ENCODE measurements at places on chromosomes 5 and 9.

DNA sequence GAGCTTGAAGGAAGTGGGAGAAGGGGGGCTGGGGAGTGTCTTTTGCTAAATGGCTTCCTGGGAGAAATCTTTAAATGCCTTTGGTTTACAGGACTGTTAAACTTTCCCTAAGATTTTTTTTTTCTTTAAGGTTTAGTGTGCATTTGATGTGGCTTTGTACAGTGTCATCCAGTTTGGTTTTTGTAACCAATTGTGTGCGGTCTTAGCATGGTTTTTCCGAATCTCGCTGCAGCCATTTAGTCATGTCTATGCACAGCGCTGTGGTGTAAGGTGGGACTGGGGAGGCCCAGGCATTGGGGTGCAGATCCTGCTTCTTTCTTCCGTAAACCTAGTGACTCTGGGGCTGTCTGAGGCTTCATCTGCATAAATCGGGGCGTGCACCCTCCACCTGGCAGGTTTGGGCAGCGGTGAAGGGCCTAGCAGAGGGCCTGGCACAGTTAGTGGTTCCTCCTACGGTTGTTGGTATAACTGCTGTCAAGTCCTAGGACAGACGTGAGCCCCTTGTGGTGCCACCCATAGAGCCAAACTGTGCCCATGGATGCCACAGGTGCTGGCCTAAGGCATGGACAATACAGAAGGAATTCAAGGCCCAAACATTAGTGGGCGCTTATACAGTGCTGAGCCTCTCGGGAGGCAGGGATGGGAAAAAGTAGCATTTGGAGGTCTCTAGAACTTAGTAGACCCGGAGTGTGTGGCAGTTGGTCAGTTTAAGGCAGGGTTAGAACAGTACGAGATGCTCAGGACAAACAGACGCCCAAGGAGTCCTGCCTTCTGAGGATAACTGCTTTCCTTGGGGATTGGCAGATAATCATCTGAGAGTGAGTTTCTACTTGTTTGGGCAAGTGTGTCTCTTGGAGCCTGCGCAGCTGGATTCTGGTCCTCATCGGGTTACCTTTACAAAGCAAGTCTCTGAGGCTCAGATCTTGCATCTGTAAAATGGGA lies 1.5 kb downstream of the PRRC2B start:
- peak overlapping the region; percentile 95 for H3K27ac ChIP-seq
- peak overlapping the region; percentile 93 for H3K4me3 ChIP-seq
- H3K4me1 ChIP-seq = peaks cover 47% of the 10 kb centered on the region
- H3K27me3 ChIP-seq = no peaks in the 10 kb centered on the region
- DNase-seq = peak; percentile 75

- peak overlapping the region; percentile 98 for H3K4me3 ChIP-seq
- H3K4me1 ChIP-seq = peaks cover 44% of the 10 kb centered on the region
- H3K27me3 ChIP-seq = no peaks in the 10 kb centered on the region
- peaks cover 11% of the 10 kb centered on the region for H3K36me3 ChIP-seq
Measured at GRCh38 chr5:149549461-149550267, 1.6 kb downstream of the CSNK1A1 start.

- H3K27ac ChIP-seq = no peak overlapping the region
- H3K36me3 ChIP-seq = no peaks in the 10 kb centered on the region
- no peaks in the 10 kb centered on the region for H3K4me1 ChIP-seq
- peaks cover 12% of the 10 kb centered on the region for H3K27me3 ChIP-seq
- no peak overlapping the region for H3K4me3 ChIP-seq
Measured at GRCh38 chr5:61965069-61965468, 340.9 kb upstream of the KIF2A start.

DNA sequence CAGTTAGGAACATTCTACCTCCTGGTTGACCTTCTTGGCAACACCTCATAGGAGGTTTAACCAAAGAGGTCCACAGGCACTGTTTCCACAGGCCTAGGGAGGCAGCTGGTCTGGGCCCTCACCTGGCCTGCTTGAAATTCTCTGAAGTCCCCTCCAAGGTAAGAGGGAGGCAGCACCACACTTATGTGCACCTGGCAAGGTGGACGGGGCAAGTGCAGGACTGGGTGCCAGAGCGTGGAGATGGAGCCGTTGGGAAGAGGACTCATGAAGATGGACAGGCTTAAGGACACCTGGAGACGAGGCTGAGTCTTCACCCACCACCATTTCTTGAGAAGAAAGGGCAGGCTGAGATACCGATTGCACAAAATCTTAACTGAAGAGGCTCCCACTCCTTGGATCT lies 6.6 kb upstream of the BARHL1 start:
- H3K4me3 ChIP-seq = no peak overlapping the region
- H3K27me3 ChIP-seq = peaks cover 80% of the 10 kb centered on the region
- H3K4me1 ChIP-seq = peaks cover 4% of the 10 kb centered on the region
- no peak for DNase-seq
- H3K27ac ChIP-seq = no peak overlapping the region

GRCh38 chr9:126472948-126473298 lies 140.8 kb upstream of the LMX1B start:
- H3K27me3 ChIP-seq = no peaks in the 10 kb centered on the region
- H3K4me1 ChIP-seq = peaks cover 73% of the 10 kb centered on the region
- H3K4me3 ChIP-seq = peak overlapping the region; percentile 41

DNA sequence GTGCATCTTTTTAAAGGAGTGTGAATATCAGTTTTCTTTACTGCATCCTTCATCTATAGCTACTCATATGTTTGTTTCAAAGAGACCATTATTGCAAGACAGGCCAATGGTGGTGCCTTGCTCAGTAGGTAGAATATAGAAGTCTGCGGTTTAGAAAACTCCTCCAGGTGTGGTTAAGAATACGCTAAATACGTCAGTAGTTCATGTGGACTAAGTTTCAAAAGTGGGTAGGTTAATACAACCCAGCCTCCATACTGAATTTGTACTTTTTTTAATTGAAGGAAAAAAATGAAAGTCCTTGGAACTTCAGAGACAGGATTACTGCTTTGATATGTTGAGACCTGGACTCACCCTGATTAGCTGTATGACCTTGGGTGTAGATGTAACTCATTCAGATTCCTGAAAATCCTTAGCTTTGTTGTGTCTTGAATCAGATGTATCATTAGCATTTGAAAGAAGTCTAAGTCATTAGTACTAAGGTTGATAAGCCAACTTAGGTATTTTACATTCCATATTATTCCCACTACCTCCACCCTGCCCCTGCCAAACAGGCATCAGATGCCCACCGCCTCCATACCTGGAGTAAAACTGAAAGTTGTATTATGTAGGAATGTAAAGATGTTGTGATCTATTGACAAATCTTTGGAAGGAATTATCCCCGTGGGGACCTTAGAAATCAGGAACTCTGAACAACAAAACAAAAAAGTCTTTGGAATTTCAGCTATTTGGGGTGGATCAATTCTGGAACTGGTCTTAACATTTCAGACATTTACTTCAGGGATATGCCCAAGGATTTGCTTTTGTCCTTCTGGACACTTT lies 6.1 kb downstream of the BASP1 start:
- no peaks in the 10 kb centered on the region for H3K36me3 ChIP-seq
- H3K27ac ChIP-seq = no peak overlapping the region
- H3K4me3 ChIP-seq = no peak overlapping the region
- no peaks in the 10 kb centered on the region for H3K4me1 ChIP-seq
- DNase-seq = no peak

GRCh38 chr9:100587375-100587774 lies 9.5 kb downstream of the CAVIN4 start:
- no peaks in the 10 kb centered on the region for H3K36me3 ChIP-seq
- H3K27ac ChIP-seq = no peak overlapping the region
- DNase-seq = no peak
- no peak overlapping the region for H3K4me3 ChIP-seq
- peaks cover 6% of the 10 kb centered on the region for H3K27me3 ChIP-seq

DNA sequence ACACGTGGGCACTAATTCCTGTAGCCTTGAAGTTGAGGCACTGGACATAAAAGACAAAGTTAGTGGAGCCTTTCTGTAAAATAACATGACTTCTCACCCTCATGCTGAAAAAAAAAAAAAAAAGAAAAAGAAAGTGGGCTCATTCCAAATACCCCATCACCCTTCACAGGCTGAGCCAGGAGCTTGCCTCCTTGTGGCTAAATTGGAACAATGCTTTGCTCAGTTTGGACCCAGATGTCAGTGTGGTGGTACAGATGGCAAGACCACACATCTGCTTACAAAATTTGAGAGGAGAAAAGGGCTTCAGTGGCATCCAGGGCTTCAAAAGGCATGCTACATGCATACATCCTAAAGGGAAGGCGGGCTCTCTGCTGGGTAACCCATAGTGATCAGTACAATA lies 342.8 kb downstream of the EBF1 start:
- no peak overlapping the region for H3K27ac ChIP-seq
- H3K36me3 ChIP-seq = peaks cover 3% of the 10 kb centered on the region
- no peak overlapping the region for H3K4me3 ChIP-seq
- no peak for DNase-seq
- no peaks in the 10 kb centered on the region for H3K4me1 ChIP-seq

DNA sequence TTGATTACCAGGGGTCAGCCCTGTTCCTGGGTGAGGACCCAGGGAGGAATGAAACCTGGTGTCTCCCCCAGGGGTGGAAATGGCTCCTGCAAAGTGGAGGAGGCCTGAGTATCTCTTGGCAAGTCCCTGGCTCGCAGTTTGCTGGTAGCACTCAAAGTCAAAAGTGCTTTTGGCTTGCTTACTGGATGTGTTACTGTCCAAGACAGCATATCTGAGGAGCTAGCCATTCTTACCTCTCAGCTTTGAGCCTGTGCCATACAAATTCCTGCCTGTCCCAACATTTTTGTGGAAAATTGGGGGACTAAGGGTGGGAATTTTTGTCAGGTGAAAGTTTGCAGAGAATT lies 9.9 kb downstream of the ZNF618 start:
- peaks cover 7% of the 10 kb centered on the region for H3K4me1 ChIP-seq
- no peak overlapping the region for H3K27ac ChIP-seq
- peak overlapping the region; percentile 78 for H3K4me3 ChIP-seq
- no peak for DNase-seq

- H3K36me3 ChIP-seq = no peaks in the 10 kb centered on the region
- H3K27me3 ChIP-seq = no peaks in the 10 kb centered on the region
- no peak for DNase-seq
- peak overlapping the region; percentile 86 for H3K27ac ChIP-seq
Measured at GRCh38 chr5:6717247-6717646, 4.0 kb downstream of the TENT4A start.

DNA sequence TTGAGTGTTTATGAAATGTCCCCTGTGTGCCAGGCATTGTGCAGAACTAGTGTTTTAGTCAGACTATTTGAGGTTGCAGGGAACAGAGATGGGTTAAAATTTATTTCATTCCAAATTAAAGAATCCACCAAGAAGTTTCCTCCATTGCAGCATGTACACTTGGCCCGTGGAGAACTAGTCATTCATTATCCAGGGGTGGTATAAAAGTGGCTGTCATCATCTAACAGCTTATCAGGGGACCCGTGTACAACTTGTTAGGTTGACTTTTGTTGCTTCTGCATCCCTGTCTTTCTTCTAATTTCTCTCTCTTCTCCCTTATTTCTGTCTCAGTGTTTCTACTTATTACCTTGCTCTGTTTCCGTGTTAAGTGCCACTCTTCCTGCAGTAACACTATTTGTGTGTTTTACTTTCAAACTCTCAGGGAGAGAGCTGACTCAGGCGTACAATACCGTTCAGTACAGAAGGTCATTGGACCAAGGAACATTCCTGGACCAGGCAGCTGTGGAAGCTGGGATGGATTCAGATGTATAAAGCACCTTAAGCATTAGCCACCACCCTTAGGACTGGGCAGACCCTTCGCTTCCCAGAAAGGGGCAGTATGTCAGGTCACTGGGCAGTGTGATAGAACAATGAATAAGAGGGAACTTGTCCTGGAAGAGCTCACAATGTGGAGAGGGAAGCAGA lies 36.1 kb downstream of the MAP3K1 start:
- H3K27ac ChIP-seq = peak overlapping the region; percentile 97
- peaks cover 62% of the 10 kb centered on the region for H3K4me1 ChIP-seq
- no peak for DNase-seq

GRCh38 chr9:111212874-111213273 lies 117.2 kb downstream of the OR2K2 start:
- H3K27ac ChIP-seq = no peak overlapping the region
- no peaks in the 10 kb centered on the region for H3K36me3 ChIP-seq
- no peaks in the 10 kb centered on the region for H3K4me1 ChIP-seq

DNA sequence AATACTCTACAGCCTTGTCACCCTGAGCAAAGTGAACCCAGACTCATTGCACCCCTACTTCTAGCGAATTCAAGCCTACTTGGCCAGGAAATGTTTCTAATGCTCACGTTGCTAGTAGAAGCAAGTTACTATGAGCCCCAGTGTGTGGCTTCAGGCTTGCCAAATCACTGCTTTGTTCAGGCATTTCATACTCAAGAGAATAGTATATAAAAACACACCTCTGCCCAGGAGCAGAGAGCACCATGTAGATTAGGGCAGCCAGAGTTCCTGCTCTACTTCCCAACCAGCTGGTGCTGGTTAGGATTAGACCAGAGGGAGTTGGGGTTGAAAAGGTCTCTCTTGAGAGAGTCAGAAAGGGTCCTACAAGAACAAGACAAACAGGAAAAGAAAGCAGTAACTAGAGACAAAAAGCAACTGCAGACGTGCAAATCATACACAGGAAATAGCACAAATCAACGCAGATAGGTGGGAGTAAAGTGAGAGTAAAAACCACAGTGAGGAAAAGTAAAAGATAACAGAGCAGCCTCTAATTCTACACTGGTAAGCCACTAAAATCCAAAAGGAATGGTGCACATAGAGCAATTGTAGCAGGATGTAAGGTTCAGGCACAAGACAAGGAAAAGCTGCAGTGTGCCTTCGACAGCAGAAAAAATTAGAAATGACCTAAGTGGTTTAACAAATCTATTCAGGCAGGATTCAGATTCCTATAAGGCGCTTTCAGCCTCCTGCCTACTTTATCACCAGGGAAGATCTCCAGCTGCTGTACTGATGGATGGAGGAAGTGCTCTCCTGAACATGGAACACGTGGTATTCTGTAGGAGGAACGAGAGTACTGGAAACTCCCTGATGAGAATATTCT lies 49.6 kb upstream of the KIF2A start:
- H3K4me1 ChIP-seq = peaks cover 29% of the 10 kb centered on the region
- no peak for DNase-seq
- peak overlapping the region; percentile 95 for H3K4me3 ChIP-seq
- H3K27me3 ChIP-seq = no peaks in the 10 kb centered on the region

DNA sequence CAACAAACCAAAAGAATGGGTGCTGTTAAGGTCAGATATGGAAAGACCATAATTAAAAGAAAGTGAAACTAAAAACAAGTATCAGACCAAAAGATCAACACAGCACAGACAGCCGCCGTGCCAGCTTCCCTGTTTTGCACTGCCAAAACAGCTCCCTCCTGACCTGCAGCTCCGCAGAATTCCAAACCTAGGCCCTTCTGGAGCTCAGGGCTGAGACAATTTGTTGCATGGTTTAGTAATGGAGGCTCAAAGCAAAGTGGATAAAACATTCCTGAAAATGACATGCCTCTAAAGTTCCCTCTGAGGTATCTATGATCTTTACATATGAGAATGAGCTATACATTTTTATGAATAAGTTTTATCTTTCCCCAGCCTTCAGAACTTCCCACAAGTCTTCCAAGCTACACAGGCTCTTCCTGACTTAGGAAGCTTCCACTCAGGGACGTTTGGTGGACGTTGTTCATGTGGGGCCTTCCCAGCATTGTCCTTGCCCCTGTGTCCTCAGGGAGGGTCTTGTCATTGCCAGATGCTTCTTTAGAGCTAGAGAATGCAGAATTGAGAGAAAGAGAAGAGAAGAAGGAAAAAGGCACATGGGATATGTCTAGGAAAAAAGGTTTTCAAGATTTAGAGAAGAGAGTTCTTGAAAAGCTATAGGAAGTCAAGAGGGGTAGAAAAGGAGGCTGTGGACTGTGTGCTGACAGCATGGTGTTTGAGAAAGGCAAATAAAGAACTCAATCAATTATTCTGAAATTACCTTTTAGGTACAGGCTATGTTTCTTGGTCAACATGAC lies 28.4 kb upstream of the SSBP2 start:
- H3K36me3 ChIP-seq = peaks cover 3% of the 10 kb centered on the region
- H3K4me3 ChIP-seq = peak overlapping the region; percentile 89
- peak overlapping the region; percentile 99 for H3K27ac ChIP-seq
- no peaks in the 10 kb centered on the region for H3K27me3 ChIP-seq
- DNase-seq = no peak

GRCh38 chr9:128863647-128864046 lies 18.1 kb downstream of the KYAT1 start:
- peak; percentile 76 for DNase-seq
- no peaks in the 10 kb centered on the region for H3K27me3 ChIP-seq
- H3K36me3 ChIP-seq = no peaks in the 10 kb centered on the region
